Heart left ventricle (tissue), 16 donors: ENCODE measurements at places on chromosomes 6 and 20. TPM values are rescaled to one million over a fixed set of nuclear protein-coding genes. Genes with fewer than 3 reads are reported as not detected.

DNA sequence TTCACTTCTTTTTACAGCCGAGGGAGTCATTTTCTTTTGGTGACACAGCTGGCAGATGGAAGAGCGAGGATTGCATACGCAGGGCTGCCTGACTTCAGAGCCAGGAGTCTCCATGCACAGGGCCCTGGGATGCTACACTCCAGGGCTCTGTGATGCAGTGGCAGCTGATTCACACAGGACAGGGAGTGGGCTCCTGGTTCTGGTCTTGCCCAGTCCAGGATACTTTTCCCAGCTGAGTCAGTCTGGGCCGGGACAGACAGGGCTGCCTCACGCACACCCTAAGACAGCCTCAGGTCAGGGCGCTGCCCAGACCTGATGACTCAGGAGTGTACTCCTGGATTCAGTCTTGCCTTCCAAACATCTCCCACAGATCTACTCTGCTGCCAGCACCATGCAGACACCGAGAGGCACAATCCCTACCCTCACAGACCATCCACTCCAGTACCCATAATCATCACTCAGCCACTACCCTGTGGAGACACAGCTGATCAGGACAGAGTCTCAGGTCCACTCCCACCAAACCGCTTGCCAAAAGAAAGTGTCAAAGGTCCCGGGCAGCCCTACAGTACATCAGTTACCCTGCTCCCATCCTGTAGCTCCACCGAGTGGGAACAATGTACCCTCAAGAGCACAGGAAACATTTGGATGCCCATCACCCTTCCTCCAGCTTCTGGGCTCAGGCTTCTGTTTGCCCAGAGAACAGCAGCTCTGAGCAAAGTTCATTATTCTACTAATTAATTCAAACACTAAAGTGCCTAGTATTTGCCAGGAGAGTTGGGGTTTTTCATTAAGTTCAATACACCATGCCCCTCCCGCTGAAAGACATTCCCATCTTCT, 11.5 kb downstream of the SDC4 start:
- peak overlapping the region; percentile 79 for H3K27ac ChIP-seq
- peaks cover 19% of the 10 kb centered on the region for H3K4me1 ChIP-seq
- no peaks in the 10 kb centered on the region for H3K27me3 ChIP-seq
- no peak for DNase-seq
- H3K4me3 ChIP-seq, result no peak overlapping the region

CENPW gene
- 7.9 TPM for total RNA-seq

C6orf58 gene
- total RNA-seq, result not detected

SLC22A7 gene
- not detected for total RNA-seq

- no peak overlapping the region for H3K27ac ChIP-seq
- H3K4me3 ChIP-seq, result no peak overlapping the region
- H3K27me3 ChIP-seq, result no peaks in the 10 kb centered on the region
- H3K36me3 ChIP-seq, result no peaks in the 10 kb centered on the region
- H3K4me1 ChIP-seq, result peaks cover 7% of the 10 kb centered on the region
These were observed 125.5 kb upstream of the TMEM170B start for GRCh38 chr6:11412011-11412424.

OGFR gene
- total RNA-seq, result 42.0 TPM

DNA sequence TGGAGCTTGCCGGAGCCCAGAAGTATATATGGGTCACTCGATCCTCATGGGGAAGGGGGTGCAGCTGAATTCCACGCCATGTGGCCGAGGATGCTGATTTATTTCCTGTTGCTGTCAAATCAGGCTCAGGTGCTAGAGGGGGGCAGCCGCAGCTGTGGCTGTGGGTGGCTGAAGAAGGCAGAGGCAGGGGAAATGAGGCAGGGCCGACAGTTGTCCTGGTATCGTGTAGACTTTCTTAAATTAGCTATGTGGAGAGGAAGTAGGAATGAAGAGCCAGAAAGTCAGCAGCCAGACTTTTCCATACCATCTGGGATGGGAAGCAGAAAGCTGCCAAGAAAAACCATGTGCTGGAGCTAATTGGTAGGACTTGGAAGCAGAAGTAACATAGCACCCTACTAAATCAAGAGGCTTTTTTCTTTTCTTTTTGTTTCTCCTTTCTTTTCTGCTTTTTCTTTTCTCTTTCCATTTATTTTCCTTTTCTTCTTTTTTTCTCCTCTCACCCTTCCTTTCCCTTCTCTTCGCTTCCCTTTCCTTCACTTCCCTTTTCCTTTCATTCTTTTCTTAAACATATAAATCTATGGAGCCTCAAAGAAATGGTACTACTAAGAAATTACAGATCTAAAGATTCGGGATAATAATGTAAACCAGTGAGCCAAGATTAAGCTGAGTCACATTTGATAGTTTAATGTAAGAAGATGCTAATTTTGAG, 90.6 kb upstream of the CD83 start:
- H3K4me1 ChIP-seq, result peaks cover 8% of the 10 kb centered on the region
- no peak overlapping the region for H3K4me3 ChIP-seq
- H3K36me3 ChIP-seq, result no peaks in the 10 kb centered on the region
- H3K27ac ChIP-seq, result no peak overlapping the region
- DNase-seq, result no peak

PRPH2 gene
- total RNA-seq, result 1.6 TPM

DNA sequence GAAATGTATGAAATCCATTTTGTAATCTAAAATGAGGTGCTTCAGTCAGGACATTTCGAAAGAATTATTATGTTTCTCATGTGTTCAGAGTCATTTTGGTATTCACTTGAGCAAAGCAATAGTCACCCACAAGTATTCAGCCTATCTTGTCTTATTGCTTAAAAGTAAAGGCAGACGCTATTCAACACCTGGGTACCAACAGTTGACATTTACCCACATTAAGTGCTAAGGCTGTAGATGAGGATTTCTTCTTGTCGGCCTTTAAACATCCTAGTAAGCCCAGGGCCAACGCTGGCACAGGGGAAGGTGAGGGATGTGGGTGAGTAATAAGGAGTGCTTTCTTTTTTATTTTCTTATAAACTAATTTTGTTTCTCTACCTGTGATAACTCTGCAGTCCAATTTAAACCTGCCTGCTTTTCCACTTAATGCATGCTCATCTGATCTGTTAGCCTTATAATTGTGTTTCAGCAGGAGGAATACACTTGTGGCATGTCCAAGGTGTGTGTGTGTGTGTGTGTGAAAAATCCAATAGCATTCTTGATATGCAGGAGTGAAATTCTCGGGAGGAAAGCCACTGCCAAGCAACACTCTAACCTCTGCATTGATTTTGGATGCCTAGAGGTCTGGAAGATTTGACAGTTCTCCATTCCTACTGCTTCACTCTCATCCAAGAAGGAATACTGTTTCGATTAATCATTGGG, 252.0 kb downstream of the SOX4 start:
- H3K27me3 ChIP-seq, result no peaks in the 10 kb centered on the region
- no peak for DNase-seq
- peak overlapping the region; percentile 50 for H3K27ac ChIP-seq
- H3K36me3 ChIP-seq, result no peaks in the 10 kb centered on the region
- peaks cover 53% of the 10 kb centered on the region for H3K4me1 ChIP-seq

DNA sequence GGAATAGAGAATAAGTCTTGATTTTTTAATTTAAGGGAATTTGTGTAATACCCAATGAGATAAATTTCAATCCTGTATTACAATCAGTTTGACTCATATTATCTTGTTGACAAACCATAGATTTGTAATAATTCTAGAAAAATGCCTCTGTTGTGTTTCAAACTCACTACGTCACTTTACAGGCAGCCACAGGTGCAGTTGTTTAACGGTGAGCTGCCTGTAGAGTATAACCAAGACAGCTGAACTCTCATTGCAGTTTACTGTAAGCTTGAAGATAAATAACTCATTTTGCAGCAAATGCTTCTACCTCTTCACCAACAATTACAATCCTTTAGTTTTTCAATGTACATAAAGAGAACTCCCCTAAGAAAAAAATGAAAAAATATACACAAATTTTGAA, 114.3 kb downstream of the PRKN start:
- H3K36me3 ChIP-seq, result no peaks in the 10 kb centered on the region
- H3K4me1 ChIP-seq, result no peaks in the 10 kb centered on the region
- no peak for DNase-seq
- H3K27ac ChIP-seq, result no peak overlapping the region
- H3K4me3 ChIP-seq, result no peak overlapping the region

ADAM33 gene
- total RNA-seq, result 2.3 TPM

- H3K4me1 ChIP-seq, result peaks cover 9% of the 10 kb centered on the region
- H3K27ac ChIP-seq, result no peak within 1 kb of the TSS
- peak; percentile 31 for DNase-seq
- H3K36me3 ChIP-seq, result no peaks in the 10 kb centered on the region
These were observed at the start of gene IL20RA for GRCh38 chr6:137044366-137045221. IL20RA (minus strand) TSS chr6:137044965; CDS start chr6:137044728, 237 bp downstream.

GRCh38 chr20:15889061-15889460, 684.2 kb downstream of the KIF16B start:
- no peak overlapping the region for H3K27ac ChIP-seq
- H3K4me1 ChIP-seq, result no peaks in the 10 kb centered on the region
- H3K4me3 ChIP-seq, result no peak overlapping the region
- no peaks in the 10 kb centered on the region for H3K36me3 ChIP-seq

DNA sequence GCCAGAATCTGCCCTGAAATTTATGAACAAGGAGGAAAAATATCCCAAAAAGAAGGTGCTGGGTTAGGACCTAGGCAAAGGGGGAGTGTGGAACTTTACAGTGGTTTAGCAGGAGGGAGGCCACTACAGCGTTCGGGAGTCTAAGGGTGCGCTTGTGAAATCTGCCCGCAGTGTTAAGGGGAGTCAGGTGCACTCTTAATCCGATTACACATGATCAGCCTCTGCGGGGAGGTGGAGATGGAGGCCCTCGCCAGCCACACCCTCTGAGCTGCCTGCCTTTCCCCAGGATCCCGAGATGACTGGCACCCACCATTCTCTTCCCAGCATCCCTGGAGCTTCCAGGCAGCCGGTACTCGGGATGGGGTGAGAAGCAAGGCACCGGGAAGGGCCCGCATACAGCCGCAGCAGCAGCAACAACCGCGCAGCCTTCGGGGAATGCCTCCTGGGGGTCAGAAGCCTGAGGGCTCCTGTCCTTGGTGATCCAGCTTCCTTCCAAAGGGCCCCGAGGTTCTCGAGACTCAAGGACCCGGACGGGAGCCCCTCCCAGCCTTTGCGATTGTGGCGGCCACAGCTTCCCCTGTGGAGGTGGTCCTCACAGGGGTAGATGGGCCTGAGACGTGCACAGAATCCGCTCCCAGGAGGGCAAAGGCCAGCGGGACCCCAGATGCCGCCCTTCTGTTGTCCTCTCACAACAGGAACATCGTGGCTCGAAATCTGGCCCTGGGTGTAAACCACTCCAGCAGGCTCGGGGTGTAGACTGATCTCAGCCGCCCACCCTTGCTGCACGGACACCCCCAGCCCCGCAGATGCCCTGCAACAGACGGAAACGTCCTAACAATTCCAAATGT, 57.3 kb upstream of the CST7 start:
- H3K4me3 ChIP-seq, result no peak overlapping the region
- H3K27ac ChIP-seq, result no peak overlapping the region
- DNase-seq, result no peak
- no peaks in the 10 kb centered on the region for H3K27me3 ChIP-seq
- H3K4me1 ChIP-seq, result no peaks in the 10 kb centered on the region

DNA sequence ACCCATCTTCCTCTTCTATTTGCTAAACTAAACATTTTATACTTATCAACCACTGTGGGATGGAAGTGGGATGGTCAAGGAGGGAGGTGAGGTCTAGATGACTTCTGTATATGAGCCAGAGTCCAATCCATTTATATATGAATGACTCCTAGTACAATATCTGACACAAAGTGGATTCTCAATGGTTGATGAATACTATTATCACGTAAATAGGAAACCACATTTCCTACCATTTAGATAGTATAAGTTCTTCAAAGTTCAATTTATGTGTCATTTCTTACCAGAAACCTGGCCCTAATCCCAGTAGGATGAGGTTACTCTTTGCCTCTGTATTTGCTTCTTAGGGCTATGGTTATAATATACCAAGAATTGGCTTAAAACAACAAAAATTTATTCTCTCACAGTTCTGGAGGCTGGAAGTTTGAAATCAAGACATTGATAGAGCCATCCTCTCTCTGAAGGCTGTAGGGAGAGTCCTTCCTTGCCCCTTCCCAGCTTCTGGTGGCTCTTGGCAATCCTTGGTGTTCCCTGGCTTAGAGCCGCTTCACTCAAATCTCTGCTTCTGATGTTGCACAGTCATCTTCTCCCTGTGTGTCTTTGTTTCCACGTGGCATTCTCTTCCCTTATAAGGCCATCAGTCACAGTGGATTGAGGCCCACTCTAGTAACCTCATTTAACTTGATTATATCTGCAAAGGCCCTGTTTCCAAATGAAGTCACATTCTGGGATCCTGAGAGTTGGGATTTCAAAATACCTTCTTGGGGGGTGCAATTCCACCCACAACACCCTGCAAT, 41.0 kb upstream of the RAB23 start:
- DNase-seq, result no peak
- no peak overlapping the region for H3K4me3 ChIP-seq
- peak overlapping the region; percentile 66 for H3K27ac ChIP-seq
- no peaks in the 10 kb centered on the region for H3K4me1 ChIP-seq
- no peaks in the 10 kb centered on the region for H3K27me3 ChIP-seq
- no peaks in the 10 kb centered on the region for H3K36me3 ChIP-seq

- no peak overlapping the region for H3K27ac ChIP-seq
- H3K4me3 ChIP-seq, result no peak overlapping the region
- H3K27me3 ChIP-seq, result no peaks in the 10 kb centered on the region
- DNase-seq, result no peak
- no peaks in the 10 kb centered on the region for H3K36me3 ChIP-seq
These were observed 170.9 kb upstream of the STXBP5 start for GRCh38 chr6:147033267-147033666.

DNA sequence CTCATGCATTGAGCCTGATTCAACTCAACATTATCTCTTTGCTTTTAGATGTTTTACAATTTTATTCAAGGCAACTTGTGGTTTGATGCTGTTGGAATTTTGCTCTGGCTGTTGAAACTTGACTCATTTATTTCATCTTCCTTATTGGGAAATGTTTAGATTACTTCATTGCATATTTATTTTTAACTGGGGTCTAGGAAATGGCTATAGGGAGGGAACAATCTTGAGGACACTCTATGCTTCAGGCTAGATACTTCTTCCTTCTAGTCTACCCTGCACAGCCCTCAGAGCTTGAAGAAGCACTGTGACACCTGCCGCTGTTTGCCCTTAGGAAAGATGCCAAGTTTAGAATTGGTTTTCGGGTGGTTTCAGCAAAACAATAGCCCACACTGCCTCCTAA, 183.4 kb downstream of the ADGRG6 start:
- H3K27me3 ChIP-seq, result peaks cover 7% of the 10 kb centered on the region
- H3K27ac ChIP-seq, result no peak overlapping the region
- DNase-seq, result no peak
- H3K36me3 ChIP-seq, result no peaks in the 10 kb centered on the region

- no peaks in the 10 kb centered on the region for H3K4me1 ChIP-seq
- H3K27me3 ChIP-seq, result no peaks in the 10 kb centered on the region
- H3K4me3 ChIP-seq, result no peak overlapping the region
- no peak for DNase-seq
These were observed 80.6 kb downstream of the KCNQ5 start for GRCh38 chr6:72702421-72702820.

- no peak for DNase-seq
- no peak overlapping the region for H3K27ac ChIP-seq
- H3K27me3 ChIP-seq, result no peaks in the 10 kb centered on the region
- H3K36me3 ChIP-seq, result no peaks in the 10 kb centered on the region
- H3K4me1 ChIP-seq, result peaks cover 3% of the 10 kb centered on the region
- H3K4me3 ChIP-seq, result no peak overlapping the region
These were observed 103.9 kb upstream of the PMEPA1 start for GRCh38 chr20:57813509-57814269.
